CD4-positive, alpha-beta T cell treated with Interleukin-4 for 1 hour (primary cell): ENCODE measurements at places on chromosomes 3 and 15.
A peak's percentile ranks its signal among the peaks of the same experiment; 100 is the strongest.

DNA sequence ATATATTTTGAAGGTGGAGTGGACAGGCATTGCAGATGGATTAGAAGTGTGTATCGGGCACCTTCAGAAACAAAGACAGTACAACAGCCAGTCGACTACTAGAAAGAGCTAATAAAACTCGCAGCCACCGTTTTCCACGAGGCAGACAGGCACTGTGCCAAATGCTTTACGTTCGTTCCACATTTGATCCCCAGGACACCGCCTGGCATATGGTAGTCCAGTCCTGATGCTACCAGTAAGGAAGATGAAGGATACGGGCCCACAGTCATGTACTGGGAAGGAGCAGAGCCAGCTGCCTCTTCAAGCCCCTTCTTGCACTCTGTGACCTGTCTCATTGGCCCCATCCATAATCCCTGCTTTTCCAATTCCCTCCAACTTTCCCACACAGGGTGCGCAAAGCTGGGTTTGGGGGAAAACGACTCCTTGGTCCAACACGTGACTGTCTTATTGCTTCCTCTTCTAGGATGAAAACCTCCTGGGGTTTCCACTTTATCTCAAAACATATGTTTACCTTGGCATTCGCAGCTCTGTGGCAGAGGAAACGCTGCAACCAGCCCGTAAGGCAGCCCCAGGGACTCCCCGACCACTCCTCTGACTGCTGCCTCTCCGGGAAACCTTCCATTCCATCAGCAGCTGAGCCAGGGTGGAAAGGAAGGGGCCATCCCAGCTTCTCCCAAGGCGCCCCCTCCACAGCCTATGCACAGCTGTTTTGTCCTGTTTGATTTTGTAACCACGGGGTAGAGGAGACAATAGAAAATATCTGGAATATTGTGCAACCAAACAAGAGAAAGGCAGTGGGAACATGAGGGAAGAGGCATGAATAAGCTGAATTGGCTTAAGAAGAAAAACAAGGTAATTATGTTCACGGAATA, 107.4 kb downstream of the ADAMTS17 start:
- no peak for DNase-seq

GRCh38 chr3:32888739-32889138, 62.7 kb upstream of the CCR4 start:
- DNase-seq = no peak

- DNase-seq = no peak
Measured at GRCh38 chr3:188533612-188534357, 379.8 kb downstream of the LPP start.

GRCh38 chr3:133295944-133296917, 103.6 kb upstream of the BFSP2 start:
- DNase-seq = no peak

GRCh38 chr15:50225057-50225456, 40.5 kb downstream of the HDC start:
- DNase-seq = no peak

GRCh38 chr3:107213044-107213669, 164.1 kb upstream of the CCDC54 start:
- DNase-seq = no peak

- peak; percentile 22 for DNase-seq
Measured at GRCh38 chr15:67033571-67034044, 31.8 kb upstream of the SMAD3 start.

GRCh38 chr15:76024021-76024768, 12.0 kb upstream of the NRG4 start:
- DNase-seq = no peak

DNA sequence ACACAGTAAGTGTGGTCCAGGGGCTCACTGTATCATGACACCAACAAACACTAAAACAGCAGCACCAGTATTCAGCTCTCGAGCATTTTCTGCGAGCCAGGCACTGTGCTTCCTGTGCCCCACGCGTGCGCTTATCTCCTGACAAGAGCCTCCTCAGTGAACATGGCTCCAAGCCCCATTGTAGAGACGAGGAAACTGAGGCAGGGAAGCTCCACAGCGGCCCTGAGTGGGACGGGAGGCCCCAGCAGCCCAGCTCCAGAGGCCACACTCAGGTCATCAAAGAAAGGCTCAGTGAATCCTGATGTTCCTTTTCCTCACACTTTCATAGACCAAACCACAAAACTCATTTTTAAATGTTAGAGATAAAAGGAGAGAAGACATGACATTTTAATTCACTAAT, 113.1 kb downstream of the TPRA1 start:
- DNase-seq = no peak

GRCh38 chr3:122488262-122488973, 26.3 kb downstream of the KPNA1 start:
- no peak for DNase-seq

GRCh38 chr3:72663429-72663828, 184.8 kb downstream of the SHQ1 start:
- DNase-seq = no peak

GRCh38 chr3:52238193-52238760, 681 bp downstream of the TWF2 start:
- DNase-seq = no peak

GRCh38 chr15:73949496-73949895, 23.2 kb downstream of the LOXL1 start:
- no peak for DNase-seq

DNA sequence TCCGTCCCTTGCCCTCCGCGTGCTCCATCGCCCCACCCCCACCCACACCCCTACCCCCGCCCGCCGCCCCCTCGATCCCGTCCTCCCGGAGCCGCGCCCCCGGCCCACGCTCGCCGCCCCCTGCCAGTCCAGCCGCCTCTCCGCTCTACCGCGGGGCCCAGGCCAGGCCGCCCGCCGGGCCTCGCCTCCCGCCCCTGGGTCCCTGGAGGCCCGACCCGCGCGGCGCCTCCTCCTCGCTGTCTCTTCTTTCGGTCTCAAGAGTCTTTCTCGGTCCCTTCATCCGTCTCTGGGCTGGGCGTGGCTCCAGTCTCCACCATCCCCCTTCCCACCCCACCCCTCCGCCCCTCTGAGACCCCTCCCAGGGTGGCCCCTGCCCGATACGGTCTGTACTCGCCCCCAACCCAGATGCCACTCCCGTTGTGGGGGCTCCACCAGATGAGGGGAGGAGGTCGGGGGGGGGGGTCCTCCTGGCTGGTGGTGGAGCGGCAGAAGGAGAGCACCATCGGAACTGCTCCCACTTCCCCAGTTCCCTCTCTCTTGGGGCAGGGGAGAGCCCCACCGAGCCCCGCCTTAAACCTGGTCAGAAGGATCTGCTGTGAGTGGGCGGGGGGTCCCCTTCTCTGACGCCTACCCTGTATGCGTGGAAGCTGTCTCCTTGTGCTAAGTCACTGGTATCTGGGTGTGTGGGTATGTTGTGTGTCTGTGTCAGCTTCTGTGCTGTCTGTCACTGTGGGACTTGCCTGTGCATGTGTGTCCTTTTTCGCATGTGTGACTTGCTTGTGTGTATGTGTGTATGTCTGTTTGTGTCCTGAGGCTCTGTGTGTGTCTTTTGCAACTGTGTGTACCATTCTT, 1.0 kb downstream of the PRKCD start:
- DNase-seq = peak; percentile 71

- no peak for DNase-seq
Measured at GRCh38 chr3:97983933-97984491, 11.8 kb upstream of the RIOX2 start.

GRCh38 chr3:36258421-36258820, 121.9 kb upstream of the STAC start:
- DNase-seq = no peak
